ENCODE measurements at places on chromosomes 3 and 15. TPM values are rescaled to one million over a fixed set of nuclear protein-coding genes. Genes with fewer than 3 reads are reported as not detected.
A peak's percentile ranks its signal among the peaks of the same experiment; 100 is the strongest.

The SLC22A13 gene
- total RNA-seq = 0.85 TPM

The LMAN1L gene
- 0.35 TPM for total RNA-seq

The AGTR1 gene
- total RNA-seq = 0.34 TPM

DNA sequence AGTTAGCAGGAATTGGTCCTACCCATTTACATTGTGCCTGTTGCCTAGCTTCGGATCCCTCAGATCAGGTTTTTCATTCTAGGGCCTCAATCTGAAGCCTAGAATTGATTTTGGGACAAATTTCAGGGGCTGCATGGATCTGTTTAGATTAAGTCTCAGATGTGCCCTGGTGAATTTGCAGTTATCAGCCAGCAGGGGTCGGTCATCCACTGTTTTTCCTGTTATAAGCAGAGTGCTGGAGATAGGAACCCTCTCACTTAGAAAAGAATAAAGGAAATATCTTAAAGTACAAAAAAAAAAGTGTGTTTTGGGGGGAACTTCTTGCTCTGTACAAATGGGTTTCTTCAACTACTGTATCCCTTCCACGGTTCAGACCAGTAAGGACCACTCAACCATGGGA is 212.5 kb downstream of the BCHE start:
- no peak for DNase-seq

DNA sequence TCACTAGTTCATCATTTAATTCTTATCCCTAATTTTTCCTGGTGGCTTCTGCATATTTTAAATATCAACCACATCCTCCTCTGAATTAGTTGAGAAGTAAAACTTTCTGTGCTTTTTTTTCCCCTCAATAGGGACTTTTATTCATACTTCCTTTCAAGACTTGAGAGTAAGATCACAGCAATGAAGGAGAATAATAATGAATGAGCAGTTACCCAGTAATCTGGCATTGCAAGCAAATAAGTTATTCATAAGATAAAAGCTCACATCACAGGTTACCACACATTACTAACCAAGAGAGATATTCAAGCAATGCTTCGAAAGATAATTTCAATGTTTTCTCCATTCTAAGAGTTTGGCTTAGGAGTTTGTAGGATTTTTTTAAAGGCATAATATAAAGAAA is 50.3 kb downstream of the BTLA start:
- DNase-seq = no peak

GRCh38 chr3:172155897-172156585 is 116.7 kb downstream of the FNDC3B start:
- DNase-seq = no peak

DNA sequence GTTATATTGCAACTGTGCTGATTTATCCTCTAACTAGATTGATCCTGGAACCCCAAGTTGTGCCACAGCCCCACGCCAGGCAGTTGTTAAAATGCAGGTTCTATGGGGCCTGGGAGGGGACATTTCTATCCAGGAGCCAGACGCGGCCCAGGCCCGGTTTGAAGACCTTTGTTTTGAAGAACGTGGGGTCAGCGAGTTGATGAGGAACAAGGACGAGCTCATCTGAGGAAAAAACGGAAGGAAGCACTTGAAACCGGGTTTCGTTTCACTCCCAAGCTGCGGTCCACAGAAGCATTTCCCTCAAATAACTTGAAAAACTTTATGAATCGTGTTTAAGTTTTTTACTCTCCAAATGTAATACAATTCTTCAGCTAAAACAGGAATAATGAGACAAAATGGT is 76.4 kb downstream of the CHSY1 start:
- DNase-seq = no peak

DNA sequence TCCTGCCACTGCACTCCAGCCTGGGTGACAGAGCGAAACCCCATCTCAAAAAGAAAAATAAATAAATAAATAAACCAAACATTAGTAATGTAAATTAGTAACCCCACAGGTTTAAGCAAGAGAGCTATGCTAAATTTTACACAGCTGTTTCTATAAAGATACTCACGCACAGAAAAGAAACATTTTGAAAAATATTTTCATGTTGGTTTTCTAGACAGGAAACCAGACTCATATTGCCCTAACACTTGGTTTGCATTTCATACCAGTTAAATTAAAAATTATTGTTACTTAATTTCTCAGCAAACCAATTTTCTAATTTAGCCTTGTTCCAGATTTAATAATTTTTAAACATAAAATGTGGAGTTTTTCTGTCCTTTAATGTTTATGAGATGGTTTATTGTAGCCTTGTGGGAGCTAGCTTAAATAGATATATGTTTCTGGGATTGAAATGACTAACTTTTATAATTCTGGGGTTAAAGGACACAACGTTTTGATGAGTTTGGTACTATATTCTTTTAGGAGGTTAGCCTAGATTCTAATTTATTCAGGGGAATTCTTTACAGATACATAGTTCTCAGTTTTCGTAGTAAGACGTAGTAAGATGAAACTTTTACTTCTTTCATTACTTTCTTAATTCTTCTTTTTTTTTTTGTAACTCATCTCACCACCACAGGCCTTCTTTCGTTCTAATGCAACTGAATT is 42.6 kb upstream of the SLC4A7 start:
- no peak for DNase-seq

DNA sequence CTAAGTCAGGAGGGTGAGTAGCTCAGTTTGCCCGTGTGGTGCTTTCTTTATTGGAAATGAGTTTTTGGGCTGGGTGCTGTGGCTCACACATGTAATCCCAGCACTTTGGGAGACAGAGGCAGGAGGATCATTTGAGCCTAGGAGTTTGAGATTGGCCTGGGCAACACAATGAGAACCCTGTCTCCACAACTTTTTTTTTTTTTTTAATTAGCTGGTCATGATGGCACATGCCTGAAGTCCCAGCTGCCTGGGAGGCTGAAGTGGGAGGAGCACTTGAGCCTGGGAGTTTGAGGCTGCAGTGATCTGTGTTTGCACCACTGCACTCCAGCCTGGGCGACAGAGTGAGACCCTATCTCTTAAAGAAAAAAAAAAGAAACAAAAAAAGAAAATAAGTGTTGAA is 174.9 kb downstream of the NSMCE3 start:
- DNase-seq = no peak

DNA sequence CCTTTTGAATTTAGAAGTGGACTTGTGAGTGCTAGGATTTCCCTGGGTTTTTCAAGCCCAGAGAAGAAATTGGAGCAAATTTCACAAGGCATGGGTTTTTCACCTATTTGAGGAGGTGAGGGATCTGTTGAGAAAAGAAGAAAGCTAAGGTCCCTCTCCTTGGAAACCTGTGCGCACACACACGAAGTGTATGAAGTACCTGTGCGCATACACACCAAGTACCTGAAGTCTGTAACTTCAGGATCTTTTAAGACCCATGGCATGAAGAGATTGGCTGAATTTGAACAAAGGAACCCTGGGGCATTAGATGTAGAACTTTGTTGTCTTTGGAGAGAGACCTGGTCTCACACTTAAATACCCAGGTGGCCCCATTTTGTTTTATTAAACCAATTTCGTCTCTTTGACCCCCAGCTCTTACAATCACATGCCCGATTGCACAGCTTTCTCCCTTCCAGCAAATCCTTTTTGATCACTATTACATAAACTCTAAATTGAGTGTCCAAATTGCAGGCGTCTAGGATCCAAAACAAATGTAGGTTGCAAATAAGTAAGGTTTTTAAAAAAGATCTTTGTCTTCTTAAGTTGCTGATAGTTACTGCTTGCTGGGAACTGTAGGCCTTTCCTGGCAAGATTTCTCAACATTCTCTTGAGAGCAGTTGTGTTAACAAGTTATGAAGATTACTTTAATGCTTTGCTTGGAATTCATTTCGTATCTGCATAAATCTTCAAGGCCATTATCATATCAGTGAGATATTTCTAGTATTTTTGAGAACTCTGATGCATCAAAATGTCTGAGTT is 64.3 kb downstream of the CMTM8 start:
- DNase-seq = no peak

DNA sequence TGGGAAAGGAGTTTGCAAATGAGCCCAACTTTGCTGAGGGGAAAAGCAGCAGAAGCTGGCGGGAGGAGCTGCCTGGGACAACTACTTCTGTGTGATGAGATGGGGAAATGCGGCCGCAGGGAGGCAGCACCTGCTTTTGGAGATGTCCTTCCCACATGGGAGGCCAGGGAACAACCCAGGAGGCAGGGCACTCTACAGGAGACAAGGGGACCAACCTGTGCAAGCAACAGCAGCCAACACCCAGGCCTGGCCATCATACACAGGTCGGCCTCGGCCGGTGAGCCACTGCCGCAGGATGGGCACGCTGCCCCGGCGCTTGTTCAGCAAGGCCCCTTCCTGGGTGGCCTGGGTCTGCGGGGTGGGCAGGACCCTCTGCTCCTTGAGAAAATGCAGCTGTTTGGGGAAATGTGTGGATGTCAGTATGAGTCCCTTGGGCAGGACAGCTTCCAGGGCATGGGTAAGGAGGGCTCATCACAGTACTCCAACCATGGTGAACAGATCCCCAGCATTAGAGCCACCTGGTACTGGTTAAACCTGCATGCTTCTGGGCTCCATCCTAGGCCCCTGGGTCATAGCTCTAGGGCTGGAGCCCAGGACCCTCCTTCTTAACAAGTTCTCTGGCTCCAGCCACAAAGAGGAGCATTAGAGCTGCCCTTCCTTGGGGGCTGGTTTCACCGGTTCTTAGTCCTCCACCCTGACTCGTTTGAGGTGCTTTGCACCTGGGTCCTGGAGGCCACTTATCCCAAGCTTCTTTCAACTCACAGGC is 11.6 kb downstream of the EPB42 start:
- no peak for DNase-seq

GRCh38 chr15:95252404-95252803 is 1021.0 kb downstream of the MCTP2 start:
- DNase-seq = no peak

DNA sequence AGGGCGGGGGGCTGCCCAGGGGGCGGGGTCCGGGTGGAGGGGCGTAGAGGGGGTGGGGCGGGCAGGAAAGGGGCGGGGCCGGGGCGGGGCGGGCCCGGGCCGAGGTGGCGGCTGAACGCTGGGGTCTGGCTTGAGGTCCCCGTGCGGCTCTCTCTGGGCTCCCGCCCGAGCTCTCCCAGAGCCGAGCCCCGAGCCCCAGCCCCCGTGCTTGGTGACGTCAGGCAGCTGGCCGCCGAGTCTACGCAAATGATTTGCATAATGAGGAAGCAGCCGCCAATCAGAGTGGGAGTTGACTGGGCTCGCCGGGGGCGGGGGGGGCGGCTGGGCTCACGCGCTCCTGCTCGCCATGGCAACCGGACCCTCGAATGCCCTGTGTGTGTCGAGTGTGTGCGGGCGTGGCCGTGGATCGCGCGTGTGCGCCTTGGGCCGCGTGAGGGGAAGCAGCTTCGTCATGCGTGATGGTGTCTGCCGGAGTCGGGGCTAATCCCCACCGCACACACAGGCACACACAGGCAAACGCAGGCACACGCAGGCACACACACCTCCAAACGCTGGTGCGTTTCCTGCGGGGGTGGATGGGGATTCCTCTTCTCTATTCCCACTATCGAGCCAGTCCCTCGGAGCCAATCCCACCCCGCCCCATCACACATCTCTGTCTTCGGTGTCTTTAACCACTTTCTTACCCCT is at the start of gene CELF6:
TSS of gene CELF6 (minus strand) at position 173 of the 687 bp plus-strand sequence. CDS start 283 bp downstream, outside the sequence.
- peak; percentile 77 for DNase-seq

DNA sequence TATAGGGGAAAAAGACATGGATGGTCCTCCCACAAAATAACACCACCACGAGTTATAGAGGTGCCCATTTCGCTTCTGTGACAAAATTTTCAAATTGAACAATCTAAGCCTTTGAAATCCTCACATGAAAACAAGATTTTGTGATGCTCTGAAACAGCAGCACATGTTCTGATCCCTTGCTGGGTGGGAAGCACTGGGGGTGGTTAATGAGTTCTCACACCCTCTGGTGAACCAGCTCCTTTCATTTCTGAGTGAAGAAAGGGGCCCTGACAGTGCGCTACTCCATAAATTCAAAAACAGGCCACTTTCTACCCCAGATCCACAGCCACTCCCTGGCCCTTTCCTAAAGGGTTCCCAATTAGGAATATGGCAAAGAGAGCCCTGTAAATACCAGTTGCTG is 129.3 kb downstream of the TNIK start:
- no peak for DNase-seq

Data from mesothelial cell of epicardium (in vitro differentiated cells).